ENCODE measurements at places on chromosomes 12 and 14.

GRCh38 chr12:11564984-11565651, 84.4 kb upstream of the ETV6 start:
- DNase-seq = no peak

GRCh38 chr12:65220761-65221160, 51.4 kb downstream of the LEMD3 start:
- no peak for DNase-seq

DNA sequence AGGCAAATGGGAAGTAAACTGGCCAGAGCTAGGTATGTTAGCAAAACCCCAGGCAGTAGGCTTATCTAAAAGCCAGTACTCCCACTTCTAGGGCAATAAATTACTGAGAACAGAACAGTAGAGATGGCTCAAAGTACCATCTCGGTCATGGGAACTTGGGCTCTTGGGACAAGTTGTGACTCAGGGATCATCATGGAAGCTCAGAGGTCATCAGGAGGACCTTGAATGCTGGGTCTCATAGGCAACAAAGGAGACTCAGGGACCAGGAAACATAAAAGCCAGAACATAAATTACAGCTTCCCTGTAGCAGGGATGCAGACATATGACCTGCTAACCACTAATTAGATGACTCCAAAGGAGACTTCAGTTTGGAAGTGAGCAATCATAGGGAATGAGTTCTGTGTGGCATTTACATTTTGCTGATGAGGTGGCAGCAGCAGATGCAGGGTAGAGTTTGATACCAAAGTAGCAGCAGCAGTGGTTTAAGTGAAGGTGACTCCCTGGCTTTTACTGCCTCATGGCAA, 97.6 kb upstream of the SCAF11 start:
- DNase-seq = no peak

- DNase-seq = peak; percentile 95
These were observed 21.4 kb upstream of the CLEC2D start for GRCh38 chr12:9647825-9648700.

DNA sequence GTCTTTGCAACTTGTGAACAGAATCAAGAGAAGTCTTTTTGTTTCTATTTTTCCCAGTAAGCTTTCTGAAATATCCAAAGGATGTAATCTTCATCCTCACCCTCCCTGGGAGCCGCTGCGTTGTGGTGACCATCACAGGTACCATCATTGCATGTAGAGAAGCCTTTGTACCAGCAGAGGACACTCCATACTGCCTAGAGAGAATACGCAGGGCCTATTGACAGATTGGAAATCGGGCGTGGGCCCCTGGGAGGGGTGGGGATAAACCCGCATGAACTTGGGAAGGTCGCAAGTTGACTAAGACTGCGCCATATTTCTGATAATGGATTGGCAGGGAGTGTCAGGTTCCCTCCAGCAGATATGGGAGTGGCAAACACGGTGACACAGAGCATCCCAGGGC, 12.7 kb downstream of the KRT1 start:
- DNase-seq = no peak

- no peak for DNase-seq
These were observed 11.1 kb upstream of the LGALS3 start for GRCh38 chr14:55117803-55118441.

DNA sequence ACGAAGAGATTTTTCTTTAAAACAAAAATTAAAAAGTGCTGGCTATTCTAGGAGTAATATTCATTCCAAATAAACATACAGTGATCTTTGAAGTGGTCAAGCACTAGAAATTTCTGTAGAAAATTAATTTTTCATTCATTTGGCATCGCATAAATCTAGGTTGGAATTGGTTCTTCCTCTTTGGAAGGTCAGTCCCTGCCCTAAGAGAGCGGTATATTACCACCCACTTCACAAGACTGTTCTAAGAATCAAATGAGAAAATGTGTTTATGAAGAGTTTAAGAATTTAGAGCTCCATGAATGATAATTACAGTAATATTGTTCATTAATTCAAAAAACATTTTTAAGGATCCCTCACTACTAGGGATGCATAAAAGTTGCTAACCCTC, 444 bp upstream of the GEMIN2 start:
- DNase-seq = no peak

- DNase-seq = no peak
These were observed 2.3 kb downstream of the MTA1 start for GRCh38 chr14:105421723-105422615.

DNA sequence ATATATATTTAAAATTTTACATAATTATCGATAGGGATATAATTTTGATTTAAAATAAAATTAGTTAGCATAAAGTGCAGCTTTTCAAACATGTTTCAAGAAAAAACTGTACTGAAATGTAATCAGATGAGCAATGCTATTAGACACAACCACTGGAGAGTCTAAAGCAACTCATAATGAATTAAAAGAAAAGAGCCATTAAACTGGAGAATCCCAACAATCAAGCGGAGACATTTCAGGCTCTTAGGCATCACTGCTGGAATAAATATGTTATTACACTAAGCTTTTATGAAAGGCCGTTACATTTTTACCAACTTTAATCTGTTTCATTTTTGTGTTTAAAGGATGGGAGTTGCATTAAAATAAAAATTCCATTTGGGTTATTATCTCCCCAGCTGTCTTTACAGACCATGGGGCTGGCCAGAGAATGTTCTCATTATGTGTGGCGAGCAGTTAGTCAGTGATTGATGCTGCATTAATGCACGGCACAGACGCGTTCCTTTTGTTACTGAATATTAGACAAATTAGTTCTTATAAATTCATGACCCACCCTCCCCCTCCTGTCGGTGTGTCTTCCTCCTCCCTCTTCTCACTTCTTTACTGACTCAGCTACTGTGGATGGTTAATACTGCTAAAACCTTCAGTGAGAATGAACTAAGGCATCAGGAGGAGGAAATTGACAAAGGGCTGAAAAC, 156.8 kb downstream of the PDZRN4 start:
- no peak for DNase-seq

DNA sequence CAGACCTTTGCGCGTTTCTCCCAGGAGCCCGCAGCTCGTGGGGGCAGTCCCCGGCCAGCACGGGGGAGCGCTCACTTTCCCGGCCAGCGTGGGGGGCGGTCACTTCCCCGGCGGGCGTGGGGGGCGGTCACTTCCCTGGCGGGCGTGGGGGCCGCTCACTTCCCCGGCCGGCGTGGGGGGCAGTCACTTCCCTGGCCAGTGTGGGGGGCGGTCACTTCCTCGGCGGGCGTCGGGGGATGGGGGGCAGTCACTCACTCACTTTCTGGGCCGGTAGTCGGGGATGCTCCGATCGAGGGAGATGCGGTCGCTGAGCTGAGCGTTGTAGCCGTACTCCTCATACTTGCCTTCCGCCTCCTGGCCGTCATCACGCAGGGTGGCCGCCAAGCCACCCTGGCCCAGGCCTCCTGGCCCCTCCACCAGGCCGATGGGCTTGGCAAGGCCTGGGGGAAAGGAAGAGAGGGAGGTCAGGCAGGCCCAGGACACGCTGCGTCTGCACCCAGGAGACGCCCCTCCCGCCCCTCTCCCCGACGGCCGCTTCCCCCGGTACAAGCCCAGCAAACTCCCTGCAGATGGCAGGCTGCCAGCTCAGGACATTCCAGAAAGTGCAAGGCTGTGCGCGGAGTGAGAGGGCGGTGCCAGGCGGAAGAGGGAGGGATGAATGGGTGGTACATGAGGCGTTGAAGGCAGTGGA, 43.3 kb downstream of the GALNT9 start:
- DNase-seq = peak; percentile 59

DNA sequence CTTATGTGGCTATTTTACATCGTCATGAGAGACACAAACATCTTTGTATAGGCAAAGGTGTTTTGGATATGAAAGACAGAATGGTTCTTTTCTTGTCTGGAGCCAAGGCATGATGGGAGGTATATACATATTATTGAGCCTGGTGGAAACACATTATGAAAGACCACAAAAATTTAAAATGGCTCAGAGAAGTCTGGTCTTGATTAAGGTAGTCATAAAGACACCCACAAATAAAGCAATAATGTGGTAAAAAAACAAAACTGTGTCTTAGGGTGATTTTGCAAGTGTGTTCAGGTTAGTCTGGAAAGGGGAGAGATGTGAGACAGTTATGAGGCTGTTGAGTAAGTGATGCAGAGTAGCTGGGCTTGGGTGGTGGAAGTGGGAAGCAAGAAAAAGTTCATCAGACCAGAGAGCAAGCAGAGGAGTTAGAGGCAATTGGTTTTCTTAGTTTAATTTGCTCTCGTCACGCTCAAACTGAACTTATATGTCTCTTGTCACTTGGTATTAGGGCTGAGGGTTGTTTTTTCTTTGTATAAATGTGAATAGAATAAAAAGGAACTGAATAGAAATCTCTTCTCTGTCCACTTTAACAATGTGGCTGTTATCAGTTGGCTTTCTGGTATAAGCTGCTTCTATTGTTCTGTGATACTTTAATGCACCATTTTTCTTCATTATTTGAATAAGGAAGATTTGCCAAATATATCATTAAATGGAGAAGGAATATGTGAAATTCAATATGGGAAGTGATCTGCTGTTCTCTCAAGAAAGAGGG, 115.0 kb downstream of the AKAP6 start:
- DNase-seq = no peak

DNA sequence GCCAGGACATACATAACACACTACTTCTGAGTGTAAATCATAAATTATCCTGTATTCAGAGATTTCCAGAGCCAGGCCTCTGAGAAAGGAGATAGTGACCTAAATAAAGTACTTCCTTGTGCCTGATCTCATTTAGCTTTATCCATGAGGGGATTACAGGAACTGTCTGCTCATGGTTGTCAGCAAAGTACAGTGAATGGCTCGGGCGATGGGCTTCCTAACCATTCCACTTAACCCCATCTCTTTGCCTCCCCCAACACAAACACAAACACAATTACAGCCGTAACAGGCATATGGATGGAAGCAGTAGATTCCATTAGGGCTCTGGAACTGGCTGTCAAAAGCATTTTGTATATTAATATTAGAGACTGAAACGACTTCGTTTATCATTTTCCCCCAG, 206.7 kb upstream of the CPNE8 start:
- no peak for DNase-seq

DNA sequence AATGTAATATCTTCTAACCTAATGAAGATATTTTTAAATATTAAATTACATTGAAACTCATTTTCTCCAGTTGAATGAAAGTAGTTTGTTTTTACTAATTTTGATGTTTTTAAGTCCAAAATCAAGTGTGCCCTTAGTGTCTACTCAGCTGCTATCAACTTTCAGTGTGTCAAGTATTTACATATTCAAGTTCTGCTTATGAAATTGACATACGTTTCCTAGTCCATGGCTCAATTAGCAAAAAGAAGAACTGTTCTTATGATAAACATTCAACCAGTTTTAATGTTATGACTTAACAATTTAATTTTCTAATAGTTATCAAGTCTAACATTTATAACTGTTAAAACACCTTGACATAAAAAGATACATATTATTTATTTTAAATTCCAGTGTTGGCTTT, 137.1 kb downstream of the DUSP6 start:
- DNase-seq = no peak

DNA sequence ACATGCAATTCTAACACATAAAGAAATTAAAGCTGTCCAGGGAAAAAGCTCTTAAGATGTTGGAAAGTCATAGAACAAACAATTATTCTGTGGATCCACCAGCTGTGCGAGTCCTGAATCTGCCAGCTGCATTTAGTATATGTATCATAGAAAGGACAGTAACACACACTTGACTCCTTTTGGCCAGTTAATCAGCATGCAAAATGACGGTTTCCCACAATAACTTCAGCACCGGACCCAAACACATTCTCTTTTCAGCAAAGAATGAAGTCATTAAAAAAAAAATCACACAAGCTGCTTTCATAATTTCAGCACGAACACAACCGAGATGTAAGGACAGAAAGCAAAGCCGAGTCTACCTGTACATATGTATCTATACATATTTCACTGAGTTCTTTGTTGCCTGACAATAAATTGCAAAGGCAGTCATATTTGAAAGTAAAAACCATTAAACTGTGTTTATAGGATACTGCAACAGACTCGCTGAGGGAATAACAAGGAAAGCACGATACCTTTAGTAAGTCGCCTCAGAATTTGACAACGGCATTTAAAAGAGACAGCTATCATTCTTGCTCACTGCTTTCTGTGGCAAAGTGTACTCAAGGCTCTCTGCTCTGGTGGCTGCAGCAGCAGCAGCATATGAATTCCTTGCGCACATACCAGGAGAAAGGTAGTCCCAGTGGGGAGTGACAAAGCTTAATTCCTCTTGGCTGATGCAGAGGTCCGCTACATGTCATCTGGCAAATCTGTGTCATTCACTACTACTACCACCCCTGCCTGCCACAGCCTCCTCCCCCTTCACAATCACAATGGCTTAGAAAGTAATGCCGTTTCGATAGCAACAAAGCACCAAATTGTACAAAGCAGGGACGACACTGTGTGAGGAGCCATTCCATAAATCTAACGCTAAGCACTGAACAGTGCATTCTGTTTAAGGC, at the start of gene GRIP1:
Gene GRIP1, minus strand, starts transcription at position 739 of the 938 bp plus-strand sequence. Its CDS starts 172 bp downstream, at position 567.
- no peak for DNase-seq

GRCh38 chr12:62813031-62813829, 121.7 kb downstream of the PPM1H start:
- no peak for DNase-seq

GRCh38 chr12:20451761-20452160, 83.4 kb downstream of the PDE3A start:
- DNase-seq = no peak

GRCh38 chr14:86491743-86492142, 961.8 kb downstream of the FLRT2 start:
- DNase-seq = no peak

GRCh38 chr12:64991121-64991611, 129.9 kb downstream of the WIF1 start:
- no peak for DNase-seq

DNA sequence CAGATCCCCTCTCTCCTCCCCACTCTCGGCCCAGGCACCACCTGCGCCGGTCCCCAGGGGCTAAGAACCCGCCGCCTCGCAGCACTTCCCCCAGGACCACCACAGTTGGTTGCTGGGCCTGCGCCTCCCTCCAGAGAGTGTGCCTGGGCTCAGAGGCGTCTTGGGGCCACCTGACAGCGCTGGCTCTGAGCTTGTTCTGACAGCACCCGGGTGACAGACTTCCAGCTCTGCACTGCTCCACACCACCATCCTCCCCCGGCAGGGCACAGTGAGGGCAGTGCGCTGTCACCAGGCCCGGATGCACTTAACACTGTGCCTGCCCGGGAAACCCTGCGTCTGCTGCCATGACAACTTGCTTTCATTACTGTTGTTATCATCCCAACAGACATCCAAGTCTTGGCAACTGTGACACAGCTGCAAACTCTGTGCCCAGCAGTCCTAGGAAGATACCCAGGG, 6.6 kb downstream of the BRF1 start:
- no peak for DNase-seq

- peak; percentile 89 for DNase-seq
These were observed 25.0 kb downstream of the HIP1R start for GRCh38 chr12:122860040-122860853.

DNA sequence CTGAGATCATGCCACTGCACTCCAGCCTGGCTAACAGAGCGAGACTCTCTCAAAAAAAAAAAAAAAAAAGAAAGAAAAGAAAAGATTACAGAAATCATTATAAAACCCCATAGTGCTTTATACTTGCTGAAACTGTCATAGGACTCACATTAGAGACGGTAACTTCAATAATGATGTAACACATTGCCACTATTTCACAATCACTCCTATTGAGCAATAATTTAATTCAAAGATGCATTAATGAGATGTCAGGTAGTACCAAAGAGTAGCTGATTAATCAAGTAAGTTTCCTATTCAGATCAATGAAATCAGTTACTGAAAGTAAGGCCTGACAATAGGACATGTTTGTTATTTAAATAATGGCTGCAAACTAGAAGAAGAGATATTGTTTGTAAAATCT, 751.5 kb upstream of the ALG10B start:
- no peak for DNase-seq
